Mucosa of descending colon (tissue), 3 donors: ENCODE measurements at places on chromosomes 1 and 21. TPM values are rescaled to one million over a fixed set of nuclear protein-coding genes. Genes with fewer than 3 reads are reported as not detected.

Gene TAS1R3
- total RNA-seq: 1.1 TPM

DNA sequence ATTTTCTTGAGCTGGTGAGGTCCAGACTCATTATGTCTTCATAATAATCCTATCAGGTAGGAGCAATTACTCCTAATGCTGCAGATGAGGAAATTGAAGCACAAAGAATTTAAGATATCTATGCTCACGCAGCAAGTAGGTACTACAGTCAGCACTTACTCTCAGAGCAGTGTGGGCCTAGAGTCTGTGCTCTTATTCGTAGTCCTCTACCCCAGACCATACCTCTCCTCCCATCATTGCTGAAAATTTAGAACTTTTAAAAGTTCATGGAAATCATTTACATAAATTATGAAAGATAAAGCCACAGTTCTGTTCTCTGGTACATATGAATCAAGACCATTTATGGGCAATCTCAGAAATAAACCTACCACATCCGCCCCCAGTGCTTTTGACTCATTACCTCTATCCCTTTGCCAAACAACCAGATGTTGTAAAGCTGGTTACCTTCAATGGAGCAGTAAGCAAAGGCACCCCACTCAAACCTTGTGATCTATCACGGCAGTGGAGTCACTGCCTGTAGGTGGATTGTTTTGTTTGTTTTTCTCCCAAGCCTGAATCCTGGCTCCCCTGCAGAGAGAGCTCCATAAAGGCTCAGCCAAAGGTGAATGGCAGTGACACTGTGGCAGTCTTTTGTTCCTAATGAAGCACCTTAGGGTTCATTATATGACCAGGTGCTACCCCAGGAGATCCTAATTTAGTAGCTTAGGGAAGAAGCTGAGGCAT is 20.9 kb upstream of the MAN1A2 start:
- no peak for DNase-seq

- no peak for DNase-seq
Observed at GRCh38 chr1:54228638-54229079, 28.7 kb downstream of the MRPL37 start.

GRCh38 chr1:74223453-74223852 is 11.7 kb upstream of the TNNI3K start:
- no peak for DNase-seq

DNA sequence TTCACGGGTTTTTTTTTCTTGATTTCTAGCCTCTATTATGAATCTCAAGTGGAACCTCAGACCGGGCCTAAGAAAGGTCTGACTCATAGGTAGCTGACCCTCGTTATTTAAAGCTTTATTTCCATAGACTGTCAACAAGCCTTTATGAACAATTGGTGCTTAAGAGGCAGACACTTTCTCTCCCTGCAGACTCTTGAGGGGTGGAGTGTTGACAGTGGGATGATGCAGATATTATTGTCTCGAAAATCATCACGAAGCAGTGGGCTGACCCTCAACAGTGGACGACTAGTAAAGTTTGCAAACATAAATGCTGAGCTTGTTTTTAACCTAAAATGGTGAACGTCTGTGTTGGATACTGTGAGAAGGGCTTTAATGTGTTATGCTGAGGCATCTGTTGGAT is 1.8 kb downstream of the SFT2D2 start:
- DNase-seq: no peak

- no peak for DNase-seq
Observed at GRCh38 chr1:71930511-71930910, 351.8 kb downstream of the NEGR1 start.

Gene SV2A
- 7.6 TPM for total RNA-seq
